GM19239 (cell line): ENCODE measurements at places on chromosomes 5 and 9.

GRCh38 chr5:104594850-104595249 lies 1032.3 kb upstream of the NUDT12 start:
- no peak for DNase-seq

DNA sequence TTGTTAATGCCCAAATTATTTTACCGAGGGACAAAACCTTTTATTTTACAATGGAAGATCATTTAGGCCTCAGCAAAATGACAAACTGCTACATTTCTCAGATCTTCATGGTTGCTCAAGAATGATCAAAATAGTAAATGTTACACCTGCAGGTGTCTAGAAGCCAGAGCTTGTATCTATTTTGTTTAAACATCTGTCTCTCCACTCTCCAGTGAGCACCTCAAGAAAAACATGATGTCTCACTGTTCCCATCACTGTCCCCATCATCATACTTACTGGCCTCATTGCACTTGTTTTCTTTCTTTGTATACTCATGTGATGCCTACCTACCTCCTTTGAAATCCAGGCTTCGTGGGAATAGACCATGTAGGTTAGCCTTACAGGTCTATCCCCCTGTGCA lies 149.6 kb downstream of the TTLL11 start:
- DNase-seq = no peak

DNA sequence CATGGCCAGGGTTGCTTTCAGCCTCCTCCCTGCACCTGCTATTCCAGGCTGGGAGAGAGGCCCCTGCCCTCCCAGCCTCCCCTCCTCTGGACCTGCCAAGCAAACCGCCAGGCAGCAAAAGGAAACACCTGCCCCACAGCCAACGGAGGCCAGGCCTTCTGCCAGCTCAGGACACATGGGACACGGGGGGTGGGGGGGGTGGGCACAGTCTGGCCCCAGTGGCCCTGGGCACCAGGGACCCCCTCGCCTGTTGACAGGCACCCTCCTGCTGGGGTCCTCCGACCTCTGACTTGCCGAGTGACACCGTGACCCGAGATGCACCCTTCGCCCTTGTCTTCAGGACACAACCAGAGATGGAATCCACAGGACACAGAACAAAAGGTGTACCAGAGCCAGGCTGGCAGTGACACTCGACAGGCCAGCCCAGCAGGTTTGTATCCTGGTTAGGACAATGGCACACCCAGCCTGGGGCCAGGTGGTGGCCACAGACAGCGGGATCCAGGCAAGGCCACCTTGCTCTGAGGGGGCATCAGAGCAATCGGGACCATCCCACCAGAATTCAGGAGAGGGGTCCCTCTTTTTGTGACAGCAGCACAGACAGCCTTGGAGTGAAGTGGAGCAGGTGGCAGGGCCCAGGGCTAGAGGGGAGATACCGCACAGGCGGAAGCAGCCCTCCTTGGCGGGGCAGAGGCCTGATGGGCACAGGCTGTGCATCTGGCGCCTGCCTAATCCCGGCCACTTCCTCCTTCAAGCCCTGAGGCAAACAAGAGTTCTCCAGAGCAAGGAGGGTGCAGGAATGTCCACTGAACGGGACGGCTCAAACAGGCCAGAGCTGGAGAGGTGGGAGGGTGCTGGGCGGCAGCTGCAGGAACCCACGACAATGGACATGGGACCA lies 1.3 kb upstream of the TMEM210 start:
- DNase-seq = no peak

DNA sequence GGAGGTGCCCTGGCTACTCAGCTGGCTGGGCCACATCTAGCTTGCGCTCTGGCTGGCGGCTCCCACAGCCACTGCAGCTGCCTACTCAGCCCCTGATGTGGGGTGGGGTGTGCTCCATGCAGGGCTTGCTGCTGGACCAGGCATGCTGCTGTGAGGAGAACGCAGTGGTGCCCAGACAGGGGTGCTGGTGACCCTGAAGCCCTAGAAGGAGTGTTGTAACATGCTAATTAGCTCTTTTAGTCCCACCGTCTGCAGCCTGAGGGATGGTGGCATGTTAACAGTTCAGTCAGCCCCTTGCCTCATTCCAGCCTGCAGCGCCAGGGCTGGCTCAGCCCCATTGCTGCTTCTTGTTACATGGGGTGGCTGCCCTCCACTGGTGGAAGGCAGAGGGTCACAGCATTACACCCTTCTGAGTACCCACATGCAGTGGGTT lies 642.3 kb downstream of the DMRTA1 start:
- no peak for DNase-seq

GRCh38 chr9:100667448-100667847 lies 89.6 kb downstream of the CAVIN4 start:
- no peak for DNase-seq

- no peak for DNase-seq
Observed at GRCh38 chr5:62296998-62297397, 9.0 kb upstream of the KIF2A start.

DNA sequence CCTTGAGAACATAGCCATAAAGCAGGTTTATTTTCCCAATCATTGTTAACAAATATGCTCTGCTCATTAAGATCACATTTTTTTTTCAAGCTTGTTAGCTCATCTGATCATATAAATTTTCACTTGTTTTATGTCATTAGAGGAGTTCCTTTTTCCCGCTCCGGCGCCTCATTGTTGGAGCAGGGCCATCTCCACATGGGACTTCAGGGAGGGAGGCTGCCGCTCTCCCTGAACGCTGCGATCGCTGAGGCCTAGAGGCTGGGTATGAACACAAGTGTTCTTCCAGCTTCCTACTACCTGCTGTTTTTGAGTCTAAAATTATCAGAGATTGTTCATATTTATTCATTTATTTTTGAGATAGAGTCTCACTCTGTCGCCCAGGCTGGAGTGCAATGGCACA lies 246.9 kb downstream of the MPDZ start:
- no peak for DNase-seq

GRCh38 chr9:110255463-110256379 lies 586 bp downstream of the TXN start:
- DNase-seq = no peak

- DNase-seq = no peak
Observed at GRCh38 chr9:38233343-38233742, 159.2 kb upstream of the ALDH1B1 start.

DNA sequence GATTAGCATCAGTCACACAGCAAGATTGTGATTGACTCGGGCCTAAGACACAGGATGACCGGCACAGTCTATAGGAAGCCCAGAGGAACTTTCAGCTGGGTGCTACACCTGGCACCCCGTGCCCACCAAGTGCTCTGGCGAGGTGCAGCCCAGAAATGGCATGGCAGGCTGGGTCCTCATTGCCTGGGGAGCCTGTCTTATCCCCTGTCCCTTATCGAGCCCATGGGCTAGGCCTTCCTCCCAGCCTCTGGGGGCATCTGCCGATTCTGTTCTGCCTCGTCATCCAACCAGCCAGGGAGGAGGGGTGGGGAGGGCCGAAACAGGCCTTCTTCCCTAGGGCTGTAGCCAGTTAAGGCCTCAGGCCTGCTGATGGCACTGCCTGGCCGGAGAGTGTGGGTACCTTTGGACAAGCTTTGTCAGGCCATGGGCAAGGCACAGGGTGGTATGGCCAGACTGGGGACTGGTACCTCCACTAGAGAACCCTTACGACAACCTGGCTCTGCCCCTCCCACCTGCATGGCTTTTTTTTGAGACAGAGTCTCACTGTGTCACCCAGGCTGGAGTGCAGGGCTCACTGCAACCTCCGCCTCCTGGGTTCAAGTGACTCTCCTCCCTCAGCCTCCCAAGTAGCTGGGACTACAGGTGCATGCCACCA lies 1.6 kb downstream of the GRK6 start:
- no peak for DNase-seq

GRCh38 chr9:135575995-135576631 lies 14.6 kb downstream of the PAEP start:
- DNase-seq = no peak

GRCh38 chr9:74784506-74784905 lies 103.2 kb downstream of the TRPM6 start:
- no peak for DNase-seq

GRCh38 chr5:128782446-128782845 lies 182.8 kb upstream of the SLC27A6 start:
- no peak for DNase-seq
